ENCODE measurements at places on chromosomes 5 and 9.

GRCh38 chr9:106925392-106925791, 62.4 kb downstream of the ZNF462 start:
- no peak for DNase-seq

GRCh38 chr5:112917453-112917995, 4.5 kb downstream of the REEP5 start:
- DNase-seq, result peak; percentile 29

GRCh38 chr5:73129143-73129542, 8.8 kb downstream of the TMEM171 start:
- DNase-seq, result no peak

- DNase-seq, result no peak
These were observed 22.7 kb upstream of the TRAF1 start for GRCh38 chr9:120949290-120949689.

DNA sequence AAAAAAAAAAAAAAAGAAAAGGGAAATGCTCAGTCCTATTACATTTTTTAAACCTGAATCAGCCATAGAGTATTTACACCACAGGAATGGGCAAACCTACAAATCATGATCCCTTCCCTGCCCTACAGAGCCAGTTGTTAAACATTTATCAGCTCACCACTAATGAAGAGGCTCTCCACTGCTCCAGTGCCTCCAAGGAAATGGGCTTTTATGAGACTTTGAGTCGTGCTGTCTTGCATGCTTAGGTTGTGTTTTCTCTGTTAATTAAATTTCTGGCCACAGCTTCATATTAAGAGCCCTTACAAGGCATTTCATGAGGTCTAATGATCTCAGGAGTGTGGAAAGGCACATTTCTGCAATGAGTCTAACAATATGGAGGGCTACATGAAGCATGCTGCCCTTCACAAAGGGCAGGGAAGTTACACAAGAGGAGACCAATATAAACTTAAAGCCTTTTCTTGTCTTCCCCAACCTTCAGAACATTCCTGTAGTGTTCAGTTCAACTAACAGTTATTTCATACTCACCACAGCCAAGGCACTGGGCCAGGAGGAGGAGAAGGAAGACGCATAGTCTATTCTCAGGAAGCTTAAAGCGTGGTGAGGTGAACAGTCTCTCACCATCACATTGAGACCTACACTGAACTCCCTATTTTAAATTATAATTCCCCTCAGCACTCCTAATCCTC, 140.1 kb upstream of the ABCA1 start:
- DNase-seq, result no peak

DNA sequence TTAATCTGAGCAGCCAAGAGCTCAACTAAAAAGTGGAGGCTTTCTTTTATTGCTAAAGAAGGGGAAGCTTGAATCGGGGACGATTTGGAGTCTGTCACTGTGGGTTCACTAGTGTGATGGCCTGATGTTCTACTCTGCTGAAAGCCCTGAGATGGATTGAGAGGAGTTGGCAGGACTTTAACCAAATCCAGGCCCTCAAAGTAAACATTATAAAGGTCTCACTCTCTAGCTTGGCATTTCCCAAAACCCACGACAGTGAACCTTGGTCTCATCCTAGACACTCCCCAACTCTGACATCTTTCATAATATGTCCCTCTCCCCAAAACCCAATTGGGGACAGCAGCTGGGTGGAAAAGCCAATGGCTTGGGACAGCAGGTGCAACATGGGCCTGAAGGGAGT, 32.7 kb downstream of the TMOD1 start:
- DNase-seq, result no peak

- DNase-seq, result no peak
These were observed 37.1 kb upstream of the OLFM1 start for GRCh38 chr9:135050072-135050990.

DNA sequence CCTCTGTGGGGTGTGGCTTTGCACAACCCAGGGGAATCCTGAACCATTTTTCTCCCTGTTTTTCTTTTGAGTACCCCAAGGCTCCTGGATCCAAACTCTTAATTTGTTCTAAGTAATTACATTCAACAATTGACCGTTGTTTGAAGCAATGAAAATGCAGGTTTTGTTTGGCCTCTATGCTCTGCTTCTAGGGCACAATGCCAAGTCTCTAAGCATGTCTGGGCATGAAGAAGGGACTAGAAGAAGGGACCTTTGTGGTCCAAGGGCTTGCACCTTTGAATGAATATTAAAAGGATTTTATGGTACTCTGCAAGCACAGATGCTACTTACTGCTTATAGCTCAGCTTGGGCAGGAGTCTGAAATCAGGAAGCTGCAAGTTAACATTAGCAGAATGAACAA, 6.6 kb upstream of the ENC1 start:
- DNase-seq, result no peak

- no peak for DNase-seq
These were observed 22.5 kb downstream of the PAX5 start for GRCh38 chr9:37011530-37011929.
